Activated naive CD8-positive, alpha-beta T cell treated with anti-CD3 and anti-CD28 coated beads, Interleukin-2, amount 50 U/mL, for 24 hours (primary cell): ENCODE measurements at places on chromosomes 7 and 10.
A peak's percentile ranks its signal among the peaks of the same experiment; 100 is the strongest.

GRCh38 chr7:142323706-142324105 is 65.8 kb upstream of the PRSS58 start:
- DNase-seq, result peak; percentile 67

GRCh38 chr7:132654150-132654549 is 77.9 kb upstream of the PLXNA4 start:
- DNase-seq, result no peak

GRCh38 chr7:72710983-72711382 is 117.0 kb downstream of the TYW1B start:
- no peak for DNase-seq

DNA sequence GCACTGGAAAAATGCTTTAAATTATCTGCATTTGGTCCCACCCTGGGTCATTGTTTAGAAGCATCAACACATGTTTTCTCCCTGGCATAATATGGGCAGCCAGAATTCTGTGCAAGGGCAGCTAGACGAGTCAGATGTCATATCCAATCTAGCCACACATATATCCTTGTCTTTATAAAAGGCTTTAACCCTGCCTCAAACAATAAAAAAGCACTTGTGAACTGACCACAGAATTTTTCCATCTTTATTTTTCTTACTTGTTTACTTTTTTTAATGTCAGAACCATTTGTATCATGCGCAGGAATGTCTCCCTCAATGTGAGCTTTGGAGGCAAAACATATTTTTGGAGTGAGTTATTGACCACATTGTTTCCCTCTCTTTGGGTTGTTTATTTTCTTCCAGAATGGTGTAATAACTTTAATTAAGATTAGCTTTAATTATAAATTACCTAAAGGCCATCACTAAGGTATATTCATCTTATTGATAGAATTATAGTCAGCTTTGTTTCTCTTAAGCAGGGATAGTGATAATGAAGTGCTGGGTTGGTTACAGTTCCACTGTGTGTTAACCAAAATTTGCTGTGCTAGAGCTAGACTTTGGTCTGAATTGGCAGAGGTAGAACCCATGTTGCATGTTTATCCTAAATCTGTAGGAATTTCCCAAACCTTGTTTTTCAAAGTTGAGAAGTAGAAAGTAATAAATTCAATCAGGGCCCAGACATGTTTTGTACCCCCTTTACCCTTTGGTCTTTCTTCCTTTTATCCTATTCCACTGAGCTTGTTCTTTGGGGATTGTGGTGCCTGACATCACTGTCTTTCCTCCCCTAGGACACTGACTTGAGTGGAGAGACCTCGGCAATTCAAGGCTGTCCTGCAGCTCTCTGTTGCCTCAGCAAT is 1078.4 kb downstream of the KCNMA1 start:
- DNase-seq, result no peak

DNA sequence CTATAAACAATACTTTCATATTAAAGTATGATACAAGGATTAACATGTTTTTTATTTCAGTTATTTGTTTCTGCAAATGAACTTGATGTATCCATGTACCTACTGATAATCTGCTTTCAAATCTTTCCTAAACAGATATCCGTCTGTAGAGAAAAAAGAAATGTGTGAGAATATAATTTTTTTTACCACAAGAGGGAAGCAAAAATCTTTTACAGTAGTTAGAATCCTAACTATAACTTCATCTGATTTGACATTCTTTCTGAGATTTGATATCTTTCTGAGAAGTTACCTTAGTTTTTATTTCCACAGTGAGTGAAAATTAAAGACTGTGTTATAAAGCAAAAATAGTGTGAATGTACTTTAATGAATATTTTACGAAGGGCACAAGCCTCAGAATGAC is 203.9 kb upstream of the PCLO start:
- no peak for DNase-seq

DNA sequence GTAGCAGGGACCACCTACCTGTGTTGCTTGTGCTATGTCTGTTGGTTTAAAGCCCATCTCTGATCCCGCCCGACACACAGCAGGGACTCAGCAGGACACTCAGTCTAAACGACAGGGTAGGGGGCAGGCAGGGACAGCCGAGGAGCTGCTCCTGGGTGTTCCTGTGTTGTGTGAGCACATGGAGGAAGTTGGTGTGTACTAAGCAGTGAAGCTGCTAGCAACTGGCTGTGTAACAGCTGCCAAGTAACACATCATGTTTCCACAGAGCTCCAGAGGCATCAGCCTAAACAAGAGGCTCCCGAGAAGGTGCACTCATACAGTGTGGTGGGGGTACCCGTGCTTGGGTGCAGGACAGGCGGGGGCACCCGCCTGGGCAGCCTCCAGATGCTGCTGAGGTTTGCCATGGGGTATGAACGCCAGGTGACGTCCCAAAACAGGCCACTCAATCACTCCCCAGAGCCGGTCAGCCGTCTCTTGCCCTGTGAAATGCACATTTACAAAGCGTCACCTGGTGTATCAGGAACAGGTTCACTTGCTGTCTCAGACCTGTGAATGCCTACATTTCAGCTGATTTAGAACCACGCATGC is 59.6 kb downstream of the PTPRN2 start:
- DNase-seq, result no peak

- no peak for DNase-seq
Observed at GRCh38 chr7:49763791-49764190, 9.6 kb upstream of the VWC2 start.

DNA sequence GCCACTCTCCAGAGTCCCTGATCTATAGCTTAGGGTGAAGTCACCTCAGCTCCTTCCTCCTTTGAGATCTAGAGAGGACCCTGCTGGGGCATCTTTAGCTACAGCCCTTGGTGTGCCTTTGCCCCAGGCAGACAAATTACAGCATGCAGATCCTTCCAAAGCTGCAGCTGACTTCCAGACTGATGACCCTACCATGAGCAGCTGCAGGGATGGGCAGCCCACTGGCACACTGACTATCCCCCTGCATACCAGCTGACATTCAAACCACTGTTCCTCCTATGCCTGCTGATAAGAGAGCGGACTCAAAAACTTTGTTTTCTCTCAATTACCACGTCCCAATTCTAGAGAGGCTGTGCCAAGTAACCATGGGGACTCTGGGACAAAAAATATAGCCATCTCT is 70.6 kb downstream of the COL13A1 start:
- no peak for DNase-seq

- no peak for DNase-seq
Observed at GRCh38 chr10:32972460-32972859, 14.4 kb upstream of the ITGB1 start.

DNA sequence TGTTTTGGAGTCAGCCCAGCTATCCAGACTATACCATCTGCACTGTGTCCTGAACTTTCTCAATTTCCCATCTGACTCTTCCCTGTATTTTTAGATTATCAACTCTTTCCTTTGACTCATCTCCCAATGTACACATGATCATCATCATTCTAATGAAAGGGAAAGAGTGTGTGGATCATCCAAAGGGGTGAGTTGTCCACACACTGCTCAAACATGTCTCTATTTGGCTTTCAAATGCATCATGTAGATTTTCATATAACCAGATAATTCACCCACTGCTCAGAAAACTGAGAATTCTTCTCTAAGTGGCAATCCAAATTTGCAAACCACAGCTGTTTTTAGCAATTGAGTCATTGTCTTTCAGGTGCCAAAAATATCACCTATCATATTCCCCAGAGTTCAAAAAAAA is 190.2 kb upstream of the HPS1 start:
- no peak for DNase-seq

- DNase-seq, result no peak
Observed at GRCh38 chr7:80324032-80324431, 187.8 kb downstream of the GNAT3 start.

DNA sequence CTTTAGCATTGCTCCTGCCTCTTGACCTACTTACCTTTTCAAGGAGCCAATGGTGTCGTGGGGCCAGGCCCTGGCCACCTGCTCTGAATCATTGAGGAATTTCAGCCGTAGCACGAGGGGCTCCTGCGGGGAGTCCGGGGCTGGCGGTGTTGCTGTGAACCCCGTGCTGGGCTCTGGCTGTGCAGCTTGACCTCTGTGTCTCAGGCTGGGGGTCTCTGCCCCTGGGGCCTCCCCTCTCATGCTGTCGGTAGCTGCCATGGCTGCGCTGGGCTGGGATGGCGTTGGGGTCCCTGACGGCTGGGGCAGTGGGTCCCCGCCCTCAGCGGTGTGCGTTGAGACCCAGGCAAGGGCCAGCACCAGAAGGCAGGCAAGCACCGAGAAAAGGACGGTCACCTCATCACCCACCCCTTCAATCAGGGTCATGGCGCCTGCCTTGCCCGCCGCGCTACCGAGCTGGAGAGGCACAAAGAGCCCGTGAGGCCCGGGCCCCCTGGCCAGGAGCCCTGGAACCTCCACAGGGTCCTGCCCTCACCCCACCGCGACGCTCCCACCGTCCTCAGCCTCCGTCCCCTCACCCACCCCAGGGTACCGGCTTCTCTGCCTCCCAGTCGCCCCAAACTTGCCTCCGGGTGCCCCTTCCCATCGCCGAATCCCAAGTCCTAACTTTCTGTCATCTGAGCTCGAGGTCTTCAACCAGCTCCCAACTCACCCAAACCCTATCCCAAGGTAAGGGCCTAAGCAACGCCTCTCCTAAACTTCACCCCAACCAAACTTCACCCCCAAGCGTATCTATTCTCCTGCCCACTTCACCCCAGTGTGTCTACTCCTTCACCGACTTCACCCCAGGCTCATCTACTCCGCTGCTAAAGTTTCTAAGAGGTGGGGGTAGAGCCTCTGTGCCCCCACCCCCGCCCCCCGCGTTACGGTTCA is 887 bp downstream of the TMUB1 start:
- DNase-seq, result no peak

DNA sequence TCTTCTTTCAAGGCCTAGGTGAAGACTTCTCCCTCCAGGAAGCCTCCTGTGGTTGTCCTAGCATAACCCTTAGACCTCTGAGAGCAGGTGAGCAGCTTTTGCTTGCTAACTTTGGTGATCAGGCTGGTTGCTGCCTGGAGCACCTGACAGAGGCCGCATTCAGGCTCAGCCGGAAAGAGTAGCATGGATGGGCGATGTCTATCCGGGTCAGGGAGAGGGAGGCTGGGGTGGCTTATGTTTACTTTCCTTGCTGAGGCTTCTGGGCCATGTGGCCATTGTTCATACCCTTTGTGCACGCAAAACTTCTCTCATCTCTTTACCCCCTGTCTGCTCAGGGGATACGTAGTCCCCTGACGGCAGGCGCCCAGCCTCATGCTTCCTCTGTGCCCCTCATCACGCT is 27.4 kb upstream of the PCBD1 start:
- DNase-seq, result no peak

- DNase-seq, result no peak
Observed at GRCh38 chr10:72459301-72459700, 104.6 kb upstream of the DNAJB12 start.

DNA sequence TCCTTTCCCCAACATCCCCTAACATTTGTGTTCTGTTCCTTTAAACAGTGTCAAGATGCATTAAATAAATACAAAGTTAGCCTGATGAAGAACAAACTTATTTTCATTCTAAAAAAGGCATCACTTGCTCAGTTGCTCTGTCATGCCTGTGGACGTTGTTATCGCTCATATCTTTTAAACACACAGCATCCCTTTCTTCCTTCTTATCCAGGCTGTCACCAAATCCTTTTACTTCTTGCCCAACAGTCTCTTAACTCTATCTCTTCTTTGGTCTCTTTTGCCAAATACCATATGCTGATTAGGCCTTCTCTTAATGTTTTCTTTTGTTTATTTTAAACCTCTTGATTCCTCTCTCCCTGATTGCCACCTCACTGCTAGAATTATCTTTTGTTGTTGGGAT is 43.9 kb downstream of the DKK1 start:
- no peak for DNase-seq

DNA sequence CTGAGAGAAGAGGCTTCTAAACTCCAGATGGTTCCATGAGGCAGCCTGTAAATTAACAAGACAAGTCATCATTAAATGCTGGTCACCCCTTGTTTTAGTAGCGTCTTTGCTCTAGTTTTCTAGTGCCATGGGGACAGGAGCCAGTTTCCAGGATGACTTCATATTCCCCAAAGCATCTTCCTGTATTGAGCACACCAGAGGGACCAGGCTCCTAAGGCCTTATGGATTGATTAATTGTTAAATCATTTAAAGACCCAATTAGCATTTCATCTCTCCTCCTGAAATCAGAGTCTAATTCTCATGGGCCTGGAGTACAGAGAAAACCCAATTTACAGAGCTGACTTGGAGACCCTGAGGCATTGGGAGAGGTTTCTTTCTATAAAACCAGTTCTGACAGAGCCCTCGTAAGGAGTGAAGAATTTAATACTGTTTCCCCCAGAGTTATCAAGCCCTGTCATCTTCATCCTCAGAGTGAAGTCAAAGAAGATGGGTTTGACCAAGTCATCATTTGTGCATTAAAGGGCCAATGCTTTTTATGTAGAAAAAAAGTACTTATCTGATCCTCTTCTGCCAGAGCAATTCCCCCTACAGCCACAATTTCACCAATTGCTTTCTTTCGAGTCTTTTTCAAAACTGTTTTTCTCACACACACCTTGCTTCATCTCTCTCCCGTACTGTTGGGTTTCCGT is 678.7 kb downstream of the SDK1 start:
- no peak for DNase-seq

- no peak for DNase-seq
Observed at GRCh38 chr7:99099499-99100077, 44.3 kb downstream of the SMURF1 start.

DNA sequence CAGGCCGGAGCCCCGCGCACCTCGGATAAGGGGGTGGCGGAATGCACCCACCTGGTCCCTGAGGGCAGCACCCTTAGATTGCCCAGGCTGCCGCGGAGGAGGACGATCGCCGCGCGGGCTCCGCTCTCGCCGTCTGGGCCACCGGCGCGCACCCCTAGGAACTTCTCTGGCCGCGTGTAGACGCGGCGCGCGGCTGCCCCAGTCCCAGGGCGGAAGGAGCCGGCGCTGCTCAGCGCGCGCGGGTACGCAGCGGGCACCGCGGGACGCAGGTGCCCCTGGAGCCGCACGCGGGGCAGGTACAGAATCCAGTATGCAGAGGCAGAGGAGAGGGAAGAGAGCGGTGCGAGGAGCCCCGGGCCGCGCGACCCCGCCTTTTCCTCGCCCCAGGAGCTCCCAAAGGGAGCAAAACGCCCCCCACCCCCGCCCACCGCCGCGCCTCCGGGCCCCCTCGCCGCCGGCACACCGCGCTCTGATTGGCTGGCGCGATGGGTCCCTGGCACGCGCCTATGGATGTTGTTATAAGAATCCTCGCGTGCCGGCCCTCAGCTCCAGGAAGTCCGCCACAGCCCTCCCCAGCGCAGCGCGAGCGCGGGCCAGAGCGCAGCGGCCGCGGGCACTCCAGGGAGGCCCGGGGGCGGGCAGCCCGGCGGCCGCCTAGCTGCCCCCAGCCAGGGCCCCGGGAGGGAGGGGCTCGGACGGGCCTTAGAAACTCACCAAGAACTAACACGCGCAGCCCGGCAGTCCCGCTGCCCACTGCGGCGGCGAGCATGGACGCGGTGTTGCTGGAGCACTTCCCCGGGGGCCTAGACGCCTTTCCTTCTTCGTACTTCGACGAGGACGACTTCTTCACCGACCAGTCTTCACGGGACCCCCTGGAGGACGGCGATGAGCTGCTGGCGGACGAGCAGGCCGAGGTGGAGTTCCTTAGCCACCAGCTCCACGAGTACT is at the start of gene PTF1A:
Gene PTF1A (plus strand): TSS at position 549 of the 948 bp plus-strand sequence. CDS start 219 bp downstream, at position 768.
- no peak for DNase-seq
